Glutamatergic neuron (in vitro differentiated cells): ENCODE measurements at places on chromosomes 16 and 17.

GRCh38 chr17:75067856-75068255 is 19.9 kb upstream of the SLC16A5 start:
- no peak for DNase-seq

DNA sequence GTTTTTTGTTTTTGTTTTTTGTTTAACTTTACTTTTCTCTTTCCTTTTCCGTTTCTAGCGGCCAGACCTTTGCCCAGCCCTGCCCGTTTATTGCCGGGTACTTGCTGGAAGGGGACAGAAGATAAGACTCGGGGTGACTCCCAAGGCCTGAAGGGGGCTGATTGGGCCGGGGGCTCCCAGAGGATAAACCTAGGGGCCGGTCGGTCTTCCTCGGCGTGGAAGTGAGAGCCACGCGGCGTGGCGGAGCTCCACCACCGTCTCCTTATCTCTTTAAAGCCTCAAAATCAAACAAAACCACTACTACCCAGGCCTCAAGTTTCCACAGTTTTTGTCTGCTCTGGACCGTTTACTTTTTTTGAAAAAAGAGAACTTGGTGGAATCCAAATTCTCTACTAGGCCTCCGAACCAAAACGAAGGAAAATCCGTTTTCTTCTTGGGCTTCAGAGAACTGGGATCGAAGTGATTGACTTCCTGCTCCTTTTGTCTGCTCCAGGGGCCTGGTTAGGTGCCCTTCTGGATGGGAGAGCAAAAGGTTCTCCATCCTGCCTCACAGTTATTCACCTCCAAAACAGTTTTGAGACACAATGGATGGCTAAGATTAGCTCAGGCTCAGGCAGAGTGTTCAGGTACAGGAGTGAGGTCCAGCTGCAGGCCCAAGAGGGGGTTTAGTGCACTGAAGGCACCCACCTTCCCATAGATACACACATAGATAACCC is 8.5 kb upstream of the HOXB9 start:
- DNase-seq = no peak

- DNase-seq = no peak
Measured at GRCh38 chr17:74552037-74552436, 6.1 kb upstream of the CD300C start.

DNA sequence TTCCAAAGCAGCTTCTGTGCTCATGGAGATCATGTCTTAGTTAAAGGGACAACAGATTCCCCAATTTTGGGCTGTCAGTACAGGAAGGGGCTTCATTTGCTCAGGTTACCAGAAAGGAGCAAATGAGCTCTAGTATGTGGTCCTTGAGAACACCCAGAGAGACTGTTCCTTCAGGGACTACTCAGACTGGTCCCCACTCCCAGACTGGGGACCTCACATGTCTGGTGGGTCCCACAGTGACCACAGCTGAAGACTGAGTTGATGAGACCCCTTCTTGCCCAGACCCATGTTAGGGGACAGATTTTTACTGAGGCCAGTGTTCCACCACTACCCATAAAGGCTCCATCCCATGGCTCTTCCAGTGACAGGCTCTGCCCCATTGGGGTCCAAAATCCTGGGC is 1695.2 kb downstream of the TP53TG3F start:
- DNase-seq = no peak

GRCh38 chr17:43768943-43769342 is 9.8 kb downstream of the DUSP3 start:
- DNase-seq = no peak

GRCh38 chr16:72928090-72928981 is 119.6 kb downstream of the ZFHX3 start:
- DNase-seq = no peak

- DNase-seq = no peak
Measured at GRCh38 chr16:68936736-68937631, 93.7 kb downstream of the TANGO6 start.

GRCh38 chr16:54936201-54936978 is 5.7 kb downstream of the IRX5 start:
- peak; percentile 79 for DNase-seq
